ENCODE measurements at places on chromosomes 16 and 17.
A peak's percentile ranks its signal among the peaks of the same experiment; 100 is the strongest.

DNA sequence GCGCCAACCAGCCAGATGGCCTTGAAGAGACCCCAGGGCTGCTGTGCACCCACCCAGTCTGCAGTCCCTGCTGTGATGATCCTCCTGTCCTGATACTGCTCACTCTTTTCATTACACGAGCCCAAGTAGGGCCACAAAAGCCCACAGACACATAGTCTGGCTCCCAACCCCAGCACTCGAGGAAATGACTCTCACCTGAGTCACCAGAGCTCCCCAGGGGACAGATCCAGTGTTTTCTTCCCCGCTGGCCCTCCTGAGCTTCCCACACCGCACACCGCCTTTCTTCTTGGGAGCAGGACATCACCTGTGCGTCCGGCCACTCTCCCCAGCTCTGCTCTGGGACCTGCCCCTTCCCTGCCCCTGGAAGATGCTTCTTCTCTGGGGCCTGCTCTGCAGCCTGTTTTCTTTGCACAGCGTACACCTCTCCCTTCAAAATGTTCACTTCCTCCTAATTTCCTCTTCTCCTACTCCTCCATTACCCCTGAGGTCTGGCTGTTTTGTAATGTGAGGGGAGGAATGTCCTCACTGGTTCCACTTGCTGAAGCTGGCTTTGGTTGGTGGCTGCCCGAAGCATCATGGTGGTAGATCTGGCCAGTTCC is 2.0 kb upstream of the SCN4A start:
- DNase-seq, result no peak

DNA sequence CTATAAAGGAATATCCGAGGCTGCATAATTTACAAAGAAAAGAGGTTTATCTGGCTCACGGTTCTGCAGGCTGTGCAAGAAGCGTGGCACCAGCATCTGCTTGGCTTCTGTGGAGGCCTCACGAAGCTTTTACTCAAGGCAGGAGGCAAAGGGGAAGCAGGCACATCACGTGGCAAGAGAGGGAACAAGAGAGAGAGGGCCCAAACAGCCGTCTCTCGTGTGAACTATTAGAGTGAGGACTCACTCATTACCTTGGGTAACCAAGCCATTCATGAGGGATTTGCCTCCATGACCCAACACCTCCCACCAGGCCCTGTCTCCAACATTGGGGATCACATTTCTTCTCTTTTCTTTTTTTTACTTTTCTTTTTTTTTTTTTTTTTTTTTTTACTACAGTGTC is 7.5 kb upstream of the ALKBH5 start:
- no peak for DNase-seq

DNA sequence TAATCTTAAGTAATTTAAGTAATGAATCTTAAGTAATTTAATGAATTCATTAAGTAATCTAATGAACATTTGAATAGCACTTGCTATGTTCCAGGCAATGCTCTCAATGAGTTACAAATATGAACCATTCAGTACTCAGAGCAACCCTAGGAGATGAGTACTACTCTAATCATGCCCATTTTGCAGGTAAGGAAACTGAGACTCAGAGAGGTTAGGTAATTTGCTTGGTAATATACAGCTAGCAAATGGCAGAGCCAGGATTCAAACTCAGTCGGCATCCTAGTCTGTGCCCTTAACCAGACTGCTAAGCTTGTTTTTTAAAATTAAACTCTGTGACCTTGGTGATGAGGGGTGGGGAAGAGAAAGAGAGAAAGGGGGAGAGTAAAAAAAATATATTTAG is 25.6 kb downstream of the ACSM1 start:
- DNase-seq, result no peak

- DNase-seq, result no peak
Observed at GRCh38 chr16:66116163-66117002, 250.1 kb upstream of the CDH5 start.

DNA sequence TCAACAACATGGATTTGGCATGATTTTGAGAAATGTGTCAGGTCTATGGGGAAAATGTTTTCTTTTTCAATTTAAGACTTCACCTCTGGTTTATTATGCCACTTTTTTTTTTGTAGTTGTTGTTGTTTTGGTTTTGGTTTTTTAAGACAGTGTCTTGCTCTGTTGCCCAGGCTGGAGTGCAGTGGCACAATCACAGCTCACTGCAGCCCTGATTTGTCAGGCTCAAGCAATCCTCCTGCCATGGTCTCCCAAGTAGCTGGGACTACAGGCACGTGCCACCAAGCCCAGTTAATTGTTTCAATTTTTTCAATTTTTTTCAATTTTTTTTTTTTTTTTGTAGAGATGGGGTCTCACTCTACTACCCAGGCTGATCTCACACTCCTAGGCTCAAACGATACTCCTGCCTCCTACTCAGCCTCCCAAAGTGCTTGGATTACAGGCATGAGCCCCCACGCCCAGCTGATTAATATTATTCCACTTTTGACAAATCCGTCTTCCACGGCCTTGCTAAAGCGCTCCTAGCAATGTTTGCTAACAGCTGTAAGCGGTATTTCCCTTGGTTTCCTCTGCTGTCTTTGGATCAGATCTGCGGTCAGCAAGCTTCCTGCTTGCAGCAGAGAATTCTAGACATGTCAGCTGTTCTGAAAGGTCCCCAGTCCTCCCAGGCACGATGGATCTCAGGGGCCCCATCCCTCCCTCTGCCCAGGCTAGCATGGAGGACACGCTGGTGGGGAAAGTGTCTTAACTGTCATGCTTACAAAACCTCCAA is 7.0 kb upstream of the MILR1 start:
- no peak for DNase-seq

DNA sequence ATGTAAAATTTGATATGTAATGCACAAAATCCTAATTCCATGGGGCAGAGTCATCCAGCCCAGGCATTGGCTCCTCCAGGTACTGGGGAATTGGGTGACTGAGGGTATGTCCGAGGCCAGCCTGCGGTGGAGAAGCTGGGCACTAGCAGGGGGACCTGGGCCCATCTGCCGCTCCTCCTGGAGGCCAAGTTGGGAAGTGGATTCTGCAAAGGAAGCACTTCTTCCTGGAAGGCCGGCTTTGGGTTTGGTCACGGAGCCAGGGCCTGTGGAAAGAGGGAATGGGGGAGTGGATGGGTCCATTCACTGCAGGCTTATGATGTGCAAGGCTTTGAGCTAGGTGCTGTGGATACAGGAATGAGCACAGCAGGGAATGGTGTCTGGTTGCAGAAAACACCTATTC is 85.8 kb downstream of the GNAO1 start:
- DNase-seq, result no peak

- DNase-seq, result no peak
Observed at GRCh38 chr16:8905168-8905762, 23.1 kb downstream of the LITAFD start.

- no peak for DNase-seq
Observed at GRCh38 chr17:77631307-77631706, 327.2 kb upstream of the TNRC6C start.

- no peak for DNase-seq
Observed at GRCh38 chr17:17141860-17142552, 64.1 kb downstream of the PLD6 start.

DNA sequence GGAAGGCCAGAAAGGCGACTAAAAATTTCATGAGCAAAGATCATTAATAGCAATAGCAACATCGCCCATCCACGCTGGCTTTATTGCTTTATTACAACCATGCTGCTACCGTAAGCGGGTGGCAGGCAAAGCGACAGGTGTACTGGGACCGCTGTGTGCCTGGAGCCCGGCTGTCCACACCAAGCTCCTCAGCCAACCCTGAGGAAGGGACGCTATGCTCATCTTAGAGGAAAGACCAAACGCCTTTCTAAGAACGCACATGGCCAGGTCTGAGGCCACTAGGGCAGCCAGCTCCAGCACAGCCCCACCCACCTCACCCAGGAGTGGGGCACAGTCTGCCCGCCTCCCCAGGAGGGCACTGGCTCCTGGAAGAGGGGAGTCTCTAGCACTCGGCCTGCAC is 28.0 kb downstream of the PEMT start:
- no peak for DNase-seq

DNA sequence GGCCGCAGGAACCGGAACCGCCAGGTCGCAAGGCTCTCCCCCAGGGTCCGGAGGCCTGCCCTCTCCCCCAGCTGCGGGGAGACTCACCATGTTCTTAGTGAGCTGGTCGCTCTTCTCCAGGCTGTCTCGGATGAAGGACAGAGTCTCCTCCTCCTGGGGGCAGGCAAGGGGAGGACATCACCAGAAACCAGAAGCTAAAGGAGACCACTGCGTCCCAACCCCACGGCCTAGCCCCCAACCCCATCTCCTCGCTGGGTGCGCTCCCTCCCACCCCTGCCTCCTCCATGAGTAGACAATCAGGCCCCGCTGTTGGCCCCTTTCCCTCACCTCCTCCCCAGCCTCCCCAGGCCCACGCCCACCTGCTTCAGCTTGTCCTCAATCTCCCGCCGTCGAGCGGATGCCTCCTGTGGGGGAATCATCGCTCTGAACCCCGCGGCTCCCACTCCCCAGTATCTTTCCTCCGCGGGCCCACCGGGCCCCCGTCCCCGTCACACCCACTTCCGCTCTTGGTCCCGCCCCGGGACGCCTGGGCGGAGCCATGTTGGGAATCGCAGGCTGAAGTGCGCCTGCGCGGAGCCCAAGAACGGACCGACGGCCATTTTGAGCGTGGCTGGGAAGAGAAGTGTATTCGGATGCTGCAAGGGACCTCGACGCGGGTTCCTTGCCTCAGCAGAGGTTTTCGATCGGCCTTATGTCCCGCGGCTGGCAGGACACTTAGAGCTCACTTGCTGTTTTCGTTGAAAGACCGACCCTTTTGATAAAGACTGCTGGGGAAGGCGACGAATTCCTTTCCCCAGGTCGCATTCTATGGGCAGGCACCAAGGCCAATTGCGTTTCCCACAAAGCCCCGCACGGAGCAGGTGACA is at the start of gene EXOC7:
Gene EXOC7, minus strand, starts transcription at position 514 of the 866 bp plus-strand sequence. Its CDS starts 95 bp downstream, at position 419.
- DNase-seq, result peak; percentile 87

DNA sequence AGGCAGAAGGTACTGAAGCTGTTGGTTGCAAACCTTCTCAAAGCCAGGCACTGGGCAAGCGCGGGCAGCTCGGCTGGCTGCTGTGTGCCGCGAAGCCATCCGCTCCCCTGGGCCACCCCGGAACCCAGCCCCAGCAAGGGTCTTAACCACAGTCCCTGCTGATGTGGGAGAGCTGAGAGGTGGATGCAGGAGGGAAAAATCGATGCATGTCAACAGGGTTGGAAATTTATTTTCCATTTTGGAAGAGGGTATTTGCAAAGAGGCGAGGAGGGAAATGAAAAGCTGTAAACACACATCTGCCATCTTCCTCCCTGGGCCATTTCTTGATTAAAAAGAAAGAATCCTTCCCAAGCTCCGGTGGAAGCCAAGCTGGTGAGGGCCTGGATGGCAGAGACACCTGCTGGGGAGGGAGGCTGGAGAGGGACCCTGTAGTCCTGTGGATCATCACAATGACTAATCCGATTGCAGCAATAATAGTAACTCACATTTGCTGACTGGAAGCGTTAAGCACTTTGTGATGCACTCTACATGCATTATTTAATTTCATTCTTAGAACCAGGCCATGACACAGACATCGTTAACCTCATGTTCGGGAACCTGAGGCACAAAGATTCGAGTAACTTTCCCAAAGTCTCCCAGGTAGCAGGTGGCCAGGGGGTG is 13.9 kb upstream of the TBX2 start:
- DNase-seq, result no peak

DNA sequence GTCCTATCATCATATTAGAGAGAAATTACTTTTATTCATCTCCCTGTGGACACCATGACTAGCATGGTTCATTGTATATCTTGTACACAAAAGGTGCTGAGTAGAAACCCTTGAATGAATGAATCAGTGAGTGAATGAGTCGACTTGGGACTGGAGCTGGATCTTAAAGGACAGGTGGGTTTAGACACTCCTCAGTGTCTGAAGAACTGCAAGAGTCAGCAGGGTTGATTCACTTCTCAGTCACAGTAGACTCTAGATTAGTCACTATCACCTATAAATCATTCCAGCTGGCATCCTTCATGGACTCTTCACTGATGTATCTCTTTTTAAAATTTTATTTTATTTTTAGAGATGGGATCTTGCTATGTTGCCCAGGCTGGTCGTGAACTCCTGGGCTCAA is 30.1 kb upstream of the PMFBP1 start:
- no peak for DNase-seq

DNA sequence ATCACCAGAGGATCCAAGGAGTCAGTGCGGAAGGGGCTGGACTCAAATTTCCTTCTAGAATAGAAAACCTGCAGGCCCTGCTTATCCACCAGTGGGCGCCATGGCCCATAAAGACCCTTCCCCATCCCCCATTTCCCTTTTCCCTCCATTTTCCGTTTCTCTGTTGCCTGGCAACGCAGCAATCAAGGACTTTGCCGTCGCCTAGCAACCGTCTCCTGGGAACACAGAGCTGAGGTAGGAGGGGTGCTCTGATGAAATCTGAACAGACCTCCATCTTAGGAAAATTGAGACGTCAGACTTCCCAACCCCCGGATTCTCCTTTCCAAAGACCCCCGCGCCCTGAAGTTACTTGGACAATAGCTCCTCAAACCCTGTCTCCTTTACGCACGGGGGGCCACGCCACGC is 5.7 kb downstream of the DLG4 start:
- no peak for DNase-seq

DNA sequence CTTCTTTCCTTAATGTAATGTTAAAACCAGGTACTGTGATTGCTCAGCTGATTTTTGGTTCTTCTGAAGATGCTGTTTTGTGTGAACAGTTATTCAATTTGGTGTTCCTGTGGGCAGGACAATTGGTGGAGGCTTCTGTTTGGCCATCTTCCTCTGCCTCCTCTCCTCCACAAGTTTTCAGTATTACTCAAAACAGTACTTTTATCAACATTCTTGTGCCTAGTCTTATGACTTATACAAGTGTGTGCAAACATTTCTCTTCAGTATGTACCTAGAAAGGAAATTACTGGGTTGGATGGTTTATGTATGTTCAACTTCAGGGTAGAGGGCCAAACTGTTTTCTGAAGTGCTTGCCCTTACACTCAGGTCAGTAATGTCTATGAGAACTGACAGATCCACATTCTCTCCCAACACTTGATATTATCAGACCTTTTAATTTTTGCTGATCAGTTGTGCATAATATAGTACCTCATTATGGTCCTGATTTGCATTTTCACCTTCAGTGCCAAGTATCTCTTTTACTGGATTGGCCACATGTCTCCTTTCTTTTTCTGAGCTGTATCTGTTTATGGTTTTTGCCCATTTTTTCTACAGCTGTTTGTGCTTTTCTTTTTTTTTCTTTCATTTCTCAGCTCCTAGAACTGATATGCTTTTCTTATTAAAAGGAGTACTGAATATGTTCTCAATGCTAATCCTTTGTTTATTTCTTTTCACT is 50.9 kb downstream of the ERCC4 start:
- no peak for DNase-seq

- no peak for DNase-seq
Observed at GRCh38 chr17:64357191-64357981, 33.3 kb downstream of the PECAM1 start.

DNA sequence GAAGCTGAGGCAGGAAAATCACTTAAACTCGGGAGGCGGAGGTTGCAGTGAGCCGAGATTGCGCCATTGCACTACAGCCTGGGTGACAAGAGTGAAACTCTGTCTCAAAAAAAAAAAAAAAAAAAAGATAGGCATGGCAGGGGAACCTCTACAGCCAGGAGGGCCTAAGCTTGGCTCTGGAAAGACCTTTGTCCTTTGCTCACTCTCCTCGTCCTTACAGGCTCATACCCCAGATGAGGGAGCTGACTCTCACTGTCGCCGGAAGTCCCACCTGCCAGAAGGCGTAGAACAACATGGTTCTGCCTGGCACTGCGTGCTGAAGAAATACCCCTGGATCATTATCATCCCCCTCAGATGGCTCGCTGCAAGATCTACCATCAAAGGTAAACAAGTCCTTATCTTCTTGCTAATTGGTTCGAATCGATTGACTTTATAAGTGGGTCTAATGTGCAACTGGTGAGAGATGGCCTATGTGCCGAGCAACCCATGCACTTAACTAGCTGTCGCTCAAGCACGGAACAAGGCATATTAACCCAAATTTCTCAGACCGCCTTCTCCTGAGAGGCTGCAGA is 29.7 kb downstream of the RTN4RL1 start:
- DNase-seq, result no peak
